NCI-H1105 (cell line): ENCODE measurements at places on chromosomes 12 and 14.

- DNase-seq, result peak; percentile 27
These were observed 873 bp downstream of the PLXNC1 start for GRCh38 chr12:94149119-94149780.

- DNase-seq, result peak; percentile 96
These were observed 1180.6 kb downstream of the VRK1 start for GRCh38 chr14:97977651-97978261.

DNA sequence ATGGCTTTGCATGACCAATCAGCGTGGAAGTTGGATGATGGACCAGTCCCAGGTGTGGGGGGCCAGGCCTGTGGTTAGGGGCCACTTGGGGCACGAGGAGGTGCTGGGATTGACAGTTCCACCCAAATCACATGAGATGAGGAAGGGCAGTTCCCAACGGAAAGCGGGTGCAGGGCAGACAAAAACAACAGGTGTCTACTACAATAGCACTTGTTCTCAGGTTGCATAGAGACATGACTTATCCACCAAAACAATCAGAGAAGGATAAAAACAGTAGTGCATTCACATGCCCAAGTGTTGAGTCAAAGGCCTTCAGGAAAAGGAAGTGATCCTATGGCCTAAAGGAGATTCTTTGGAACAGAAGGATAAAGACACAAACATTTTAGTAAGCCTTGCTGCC lies 14.6 kb upstream of the EIF2B2 start:
- DNase-seq, result no peak

DNA sequence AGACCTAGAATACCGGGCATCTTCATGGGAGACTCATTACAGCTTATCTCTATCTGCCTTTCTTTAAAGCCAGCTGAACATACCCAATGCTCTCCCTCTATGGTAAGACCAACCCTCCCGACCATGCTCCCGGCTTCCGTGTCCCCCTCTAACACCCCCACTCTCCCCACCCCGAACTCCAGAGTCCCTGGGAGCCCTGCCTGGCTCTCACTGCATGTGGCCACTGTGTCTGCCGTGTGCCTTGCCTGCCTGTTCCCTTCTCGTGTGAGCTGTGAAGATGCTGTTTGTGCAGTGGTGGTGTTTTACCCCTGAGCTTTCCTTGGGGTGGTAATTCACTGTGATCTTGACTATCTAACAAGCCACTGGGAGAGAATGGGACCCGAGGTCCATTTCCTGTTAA lies 146.4 kb upstream of the FKBP4 start:
- DNase-seq, result no peak

DNA sequence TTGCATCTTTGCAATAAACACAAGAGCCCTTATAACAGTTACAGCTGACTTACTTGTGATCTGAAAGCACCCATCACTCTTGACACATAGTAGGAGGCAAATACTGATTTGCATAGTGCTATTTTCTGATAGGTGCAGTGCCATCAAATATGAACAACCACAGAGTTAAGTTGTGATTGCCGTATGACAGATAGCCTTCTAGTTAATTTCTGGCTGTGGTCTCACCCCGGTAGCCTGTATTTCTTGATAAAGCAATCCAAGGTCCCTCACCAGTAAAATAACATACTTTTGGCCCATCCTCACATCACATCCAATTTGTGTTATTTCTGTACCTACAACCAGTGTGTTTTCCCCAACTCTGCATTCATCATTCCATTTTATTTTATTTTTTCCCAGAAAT lies 23.3 kb upstream of the STYK1 start:
- no peak for DNase-seq

DNA sequence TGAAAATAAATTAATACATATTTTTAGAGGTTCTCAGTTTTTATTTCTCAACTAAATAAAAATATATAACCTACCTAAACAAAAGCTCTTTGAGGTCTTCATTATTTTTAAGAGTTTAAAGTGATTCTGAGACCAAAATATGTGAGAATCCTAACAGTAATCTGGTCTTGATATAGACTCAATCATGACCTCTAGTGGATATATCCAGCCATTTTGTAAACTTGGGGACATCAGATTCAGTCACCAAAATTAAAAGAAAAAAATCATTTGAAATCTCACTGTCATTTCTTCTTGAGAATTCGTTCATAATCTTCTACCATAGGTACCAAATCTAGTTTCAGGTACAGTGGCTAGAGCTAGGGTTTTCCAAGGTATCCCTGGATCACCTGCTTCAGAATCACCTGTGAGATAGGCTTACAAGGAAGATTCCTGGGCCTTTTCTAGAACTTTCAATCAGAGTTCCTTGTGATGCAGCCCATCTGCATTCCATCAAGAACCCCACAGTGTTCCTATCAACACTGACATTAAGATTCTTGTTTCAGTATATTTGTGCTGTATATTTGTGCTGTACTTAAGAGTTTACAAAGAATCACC lies 214.9 kb downstream of the ADAMTS20 start:
- DNase-seq, result no peak

DNA sequence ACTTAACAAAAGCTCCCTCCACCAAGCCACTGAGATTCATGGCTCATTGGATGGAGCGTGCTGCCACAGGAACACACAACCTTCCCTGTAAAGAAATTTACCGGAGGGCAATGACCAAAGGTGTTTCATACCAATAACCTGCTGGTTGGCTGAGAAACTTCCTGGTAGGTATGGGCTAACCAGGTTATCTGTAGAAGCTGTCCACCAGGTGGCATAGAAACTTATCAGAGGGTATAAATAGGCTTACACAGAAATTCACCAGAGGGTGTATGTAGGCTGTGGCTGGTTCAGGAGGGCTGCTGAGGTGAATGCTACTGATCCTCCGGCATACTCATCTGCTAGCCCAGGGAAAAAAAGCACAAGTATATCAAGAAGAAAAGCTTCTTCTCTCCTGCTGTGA lies 27.1 kb upstream of the MTERF2 start:
- peak; percentile 13 for DNase-seq

- peak; percentile 75 for DNase-seq
These were observed 418.5 kb downstream of the TMEM121 start for GRCh38 chr14:105944632-105945610.

GRCh38 chr14:95290871-95291431 lies 28.8 kb downstream of the CLMN start:
- DNase-seq, result peak; percentile 95

DNA sequence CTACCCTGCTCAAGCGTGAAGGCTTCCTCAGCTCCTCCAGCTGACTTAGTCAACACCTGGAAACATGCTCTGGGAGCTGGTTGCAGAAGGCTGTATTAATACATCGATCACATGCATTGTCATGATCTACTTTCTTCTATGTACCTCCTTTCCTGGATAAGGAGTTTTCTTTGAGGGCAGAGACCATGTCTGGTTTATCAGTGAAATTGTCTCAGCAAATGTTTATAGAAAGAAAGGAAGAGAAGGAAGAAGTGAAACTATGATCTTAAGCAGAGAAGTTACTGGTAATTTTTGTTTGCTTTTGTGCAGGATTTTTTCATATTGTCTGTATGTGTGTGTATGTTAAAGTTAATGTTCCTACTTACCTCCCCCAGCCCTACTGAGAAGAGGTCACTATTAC lies 4.5 kb downstream of the DYRK4 start:
- DNase-seq, result no peak

GRCh38 chr14:21220874-21221477 lies 48.3 kb downstream of the HNRNPC start:
- no peak for DNase-seq

DNA sequence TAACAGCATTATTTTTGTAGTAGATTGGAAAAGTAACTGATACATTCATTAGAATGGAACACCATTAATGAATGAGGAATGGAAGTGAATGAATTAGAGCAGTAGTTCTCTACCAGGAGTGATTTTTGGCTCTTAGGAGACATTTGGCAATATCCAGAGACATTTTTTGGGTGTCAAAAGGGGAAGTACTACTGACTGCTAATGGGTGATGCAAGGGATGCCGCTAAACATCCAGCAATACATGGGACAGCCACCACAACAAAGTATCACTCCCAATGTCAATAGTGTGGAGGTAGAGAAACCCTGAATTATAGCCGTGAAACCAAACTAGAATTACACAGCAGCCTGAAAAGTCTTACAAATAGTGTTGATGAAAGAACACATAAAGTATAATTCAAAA lies 1.5 kb downstream of the CHURC1 start:
- no peak for DNase-seq

DNA sequence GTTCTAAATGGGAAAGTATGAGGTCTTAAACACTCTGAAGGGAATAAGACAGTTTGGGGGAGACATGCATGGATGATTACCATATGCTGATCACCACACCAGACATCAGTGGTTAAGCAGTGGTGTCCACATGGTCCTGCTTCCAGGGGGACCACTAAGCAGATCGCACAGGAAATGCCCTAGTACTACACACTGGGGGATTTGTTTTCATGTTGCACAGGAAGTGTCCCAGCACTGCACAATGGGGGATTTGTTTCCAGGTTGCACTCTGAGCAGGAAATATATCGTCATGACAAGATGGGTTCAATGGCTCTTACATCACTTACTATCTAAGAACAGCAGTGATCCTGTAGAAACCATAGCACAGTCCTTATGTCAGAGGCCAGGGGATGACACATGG lies 245.5 kb downstream of the BCL11B start:
- no peak for DNase-seq

DNA sequence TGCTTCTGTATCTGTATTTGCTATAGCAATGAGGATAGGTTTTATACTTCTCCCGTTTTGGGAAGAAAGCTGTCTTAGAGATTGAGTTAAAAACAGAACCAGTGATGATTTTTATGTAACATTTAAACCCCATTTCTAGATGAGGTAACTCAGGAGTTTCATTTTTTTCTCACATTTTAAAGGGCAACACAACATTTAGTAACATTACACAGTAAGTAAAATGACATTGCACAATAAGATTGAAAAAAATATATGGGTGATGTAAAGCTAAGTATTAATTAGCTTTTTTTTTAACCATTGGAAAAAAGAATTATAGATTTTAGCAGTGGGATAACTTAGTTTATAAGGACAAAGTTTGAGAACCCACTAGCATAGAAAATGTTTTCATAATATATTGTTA lies 25.2 kb upstream of the SCFD1 start:
- DNase-seq, result no peak

DNA sequence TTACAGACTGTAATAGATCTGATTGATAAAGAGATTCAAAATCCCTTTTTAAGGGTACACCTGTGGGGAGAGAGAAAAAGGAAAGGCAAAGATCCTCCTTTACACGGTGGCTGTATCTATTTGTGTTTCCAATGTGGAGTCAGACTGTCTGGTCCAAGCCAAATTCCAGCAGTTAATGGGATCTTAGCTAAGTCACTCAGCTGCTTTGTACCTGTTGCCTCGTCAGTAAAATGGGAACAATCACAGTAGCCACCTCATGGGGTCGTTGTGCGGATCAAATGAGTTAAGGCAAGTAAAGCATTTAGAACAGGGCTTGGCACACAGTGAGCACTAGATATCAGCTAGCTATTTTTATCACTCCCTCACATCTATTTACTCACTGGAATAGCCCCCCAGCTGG lies 46.9 kb downstream of the EFCAB11 start:
- DNase-seq, result no peak

GRCh38 chr12:98752726-98753125 lies 107.6 kb downstream of the APAF1 start:
- DNase-seq, result no peak

- DNase-seq, result no peak
These were observed 182.9 kb downstream of the C12orf42 start for GRCh38 chr12:103312742-103313354.

DNA sequence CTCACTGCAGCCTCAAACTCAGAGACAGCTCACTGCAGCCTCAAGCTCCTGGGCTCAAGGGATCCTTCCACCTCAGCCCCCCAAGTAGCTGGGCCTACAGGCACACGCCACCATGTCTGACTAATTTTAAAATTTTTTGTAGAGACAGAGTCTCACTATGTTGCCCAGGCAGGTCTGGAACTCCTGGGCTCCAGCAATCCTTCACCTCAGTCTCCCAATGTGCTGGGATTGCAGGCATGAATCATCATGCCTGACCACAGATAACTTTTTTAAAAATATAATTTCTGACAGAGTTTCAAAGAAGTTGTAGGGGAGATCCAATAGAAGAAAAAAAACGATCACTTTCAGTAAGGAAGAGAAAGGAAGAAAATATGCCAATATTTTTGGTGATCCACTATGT lies 189.7 kb upstream of the CDKN3 start:
- DNase-seq, result no peak

DNA sequence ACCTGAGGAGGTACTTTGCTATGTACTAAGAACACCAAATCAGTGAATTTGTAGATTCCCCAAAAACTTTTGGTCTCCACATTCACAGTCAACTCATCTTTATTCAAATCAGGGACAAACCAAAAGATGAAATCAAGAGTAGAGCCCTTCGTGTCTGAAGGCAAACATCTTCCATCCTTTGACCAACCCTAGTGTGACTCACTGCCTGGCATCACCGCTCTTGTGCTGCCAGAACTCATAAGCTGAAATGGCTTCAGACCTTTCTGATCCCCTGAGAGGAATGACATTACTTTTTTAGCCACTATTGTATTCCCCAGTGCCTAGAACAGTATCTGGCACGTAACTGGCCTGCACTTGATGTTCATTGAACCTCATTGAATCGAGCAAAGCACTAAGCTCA lies 50.1 kb downstream of the GOLGA5 start:
- DNase-seq, result no peak

DNA sequence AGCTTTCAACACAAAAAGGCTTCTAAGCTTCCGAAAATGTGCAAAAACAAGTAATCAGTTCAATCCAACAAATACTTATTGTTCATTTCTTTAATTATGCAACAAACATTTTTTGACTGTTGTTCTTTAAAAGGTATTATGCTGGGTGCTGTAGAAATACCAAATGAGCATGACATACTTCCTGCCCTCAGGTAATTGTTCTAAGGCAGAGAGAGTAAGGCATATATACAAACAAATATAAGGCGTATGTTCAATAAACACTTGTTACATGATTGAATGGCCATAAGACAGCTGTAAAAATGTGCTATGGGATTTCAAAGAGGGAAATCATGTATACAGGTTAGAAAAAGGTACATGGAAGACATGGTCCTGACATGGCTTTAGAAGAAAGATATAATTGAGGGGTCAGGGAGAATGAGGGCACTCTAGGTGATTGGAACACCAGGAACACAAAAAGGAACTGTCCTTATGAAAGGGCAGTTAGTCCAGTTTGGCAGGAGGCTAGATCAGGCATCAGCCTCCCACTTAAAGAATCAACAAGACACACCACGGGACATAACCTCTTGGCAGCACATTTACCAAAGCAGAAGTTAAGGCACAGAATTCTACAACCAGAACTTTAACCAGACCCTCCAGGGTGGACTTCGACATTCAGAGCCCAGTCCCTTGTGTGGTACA lies 135.8 kb upstream of the SCAF11 start:
- DNase-seq, result no peak

- DNase-seq, result no peak
These were observed 108.1 kb downstream of the ETV6 start for GRCh38 chr12:11757531-11757930.

GRCh38 chr12:110367181-110367864 lies 36.2 kb downstream of the ANAPC7 start:
- no peak for DNase-seq
